Stimulated activated CD4-positive, alpha-beta T cell treated with anti-CD3 and anti-CD28 coated beads, Interleukin-12 subunit alpha, Interleukin-12 subunit beta, amount 100 ng/mL, for 48 hours (primary cell): ENCODE measurements at places on chromosomes 1 and 21.

- no peak for DNase-seq
Observed at GRCh38 chr21:34590520-34590919, 24.4 kb downstream of the RCAN1 start.

DNA sequence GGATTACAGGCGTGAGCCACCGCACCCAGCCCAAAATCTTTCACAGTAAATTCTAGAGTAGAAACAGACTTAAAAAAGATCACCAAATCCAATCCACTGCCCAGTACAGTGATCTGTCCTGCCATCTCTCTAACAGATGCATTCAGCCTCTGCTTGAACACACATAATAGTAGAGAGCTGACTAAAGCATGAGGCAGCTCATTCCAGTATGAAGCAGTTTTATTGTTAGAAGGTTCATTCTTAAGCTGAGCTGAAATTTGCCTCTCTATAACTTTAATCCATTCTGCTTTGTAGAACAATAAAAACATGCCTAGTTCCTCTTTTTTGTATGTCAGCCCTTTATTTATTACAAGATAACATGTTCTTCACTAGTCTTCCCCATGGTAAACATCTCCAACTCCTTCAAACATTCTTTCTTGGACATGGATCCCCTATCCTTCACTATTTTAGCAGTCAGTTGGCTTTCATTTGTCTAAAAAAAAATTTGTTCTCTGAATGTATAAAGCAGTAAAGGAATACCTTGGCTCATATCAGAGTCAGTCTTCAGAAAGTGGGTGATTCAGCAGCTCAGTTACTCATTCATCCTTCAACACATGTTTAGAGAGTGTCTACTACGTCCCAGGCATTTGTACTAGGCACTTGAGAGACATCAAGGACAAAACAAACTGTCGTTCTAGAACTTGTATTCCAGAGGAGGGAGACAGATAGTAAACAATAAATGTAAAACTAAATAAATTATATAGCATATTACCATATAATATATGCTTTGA lies 10.7 kb upstream of the PTBP2 start:
- DNase-seq = no peak

- DNase-seq = no peak
Observed at GRCh38 chr1:196517193-196517592, 91.0 kb downstream of the KCNT2 start.

DNA sequence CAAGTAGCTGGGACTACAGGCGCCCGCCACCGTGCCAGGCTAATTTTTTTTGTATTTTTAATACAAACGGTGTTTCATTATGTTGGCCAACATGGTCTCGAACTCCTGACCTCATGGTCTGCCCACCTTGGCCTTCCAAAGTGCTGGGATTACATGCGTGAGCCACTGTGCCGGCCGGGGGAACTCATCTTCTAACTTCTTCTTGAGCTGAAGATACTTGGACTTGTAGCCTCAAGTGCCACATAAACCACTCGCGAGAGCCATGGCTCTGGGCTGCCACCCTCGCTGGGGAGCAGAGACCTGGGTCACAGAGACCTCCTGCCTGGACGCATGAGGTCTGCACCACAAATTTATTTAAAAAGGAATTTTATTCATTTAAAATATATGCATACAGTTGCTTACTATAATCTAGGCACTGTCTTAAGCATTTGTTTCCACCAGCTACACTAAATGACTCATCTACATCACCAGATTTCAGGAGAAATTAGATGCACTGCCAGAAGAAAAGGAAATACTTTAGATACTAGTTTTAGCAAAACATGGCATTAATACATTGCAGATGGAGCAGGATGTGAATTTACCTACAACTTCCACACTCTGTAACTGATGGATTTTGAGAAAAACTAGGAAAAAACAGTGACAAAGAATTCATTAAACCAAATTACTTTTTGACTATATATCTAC lies 29.9 kb upstream of the PUM1 start:
- DNase-seq = no peak

GRCh38 chr1:231395076-231395997 lies 26.8 kb downstream of the EGLN1 start:
- DNase-seq = no peak

GRCh38 chr1:152718238-152718637 lies 10.3 kb downstream of the LCE4A start:
- no peak for DNase-seq

DNA sequence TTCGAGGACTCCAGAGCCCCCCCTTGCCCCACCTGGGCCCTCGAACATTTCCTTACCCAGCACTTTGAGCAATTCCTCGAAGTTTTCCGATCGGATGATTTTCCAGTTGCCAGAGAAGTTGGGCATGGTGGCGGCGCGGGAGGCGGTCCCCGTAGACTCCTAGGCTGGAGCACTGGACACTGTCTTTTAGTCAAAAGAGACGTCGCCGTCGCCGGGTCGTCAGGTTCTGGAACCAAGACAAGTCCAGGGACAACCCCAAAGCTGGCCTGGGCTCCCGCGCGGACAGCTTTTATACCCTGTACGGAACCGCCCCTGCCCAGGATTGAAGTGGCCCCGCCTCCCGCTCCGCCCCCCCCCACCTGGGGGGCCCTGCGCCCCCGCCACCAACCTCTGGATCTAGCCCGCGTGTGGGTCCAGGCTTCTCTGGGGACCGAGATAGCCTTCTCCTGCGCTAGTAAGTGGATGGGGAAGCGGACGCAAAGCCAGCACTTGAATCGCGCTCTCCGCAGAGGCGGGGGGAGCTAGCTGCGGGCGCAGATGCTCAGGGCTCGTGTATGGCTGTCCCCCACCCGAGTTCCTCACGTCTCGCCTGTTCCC lies at the start of gene CRABP2:
CRABP2 (minus strand) TSS at position 263 of the 597 bp plus-strand sequence; CDS start at position 126, 137 bp downstream.
- DNase-seq = no peak

DNA sequence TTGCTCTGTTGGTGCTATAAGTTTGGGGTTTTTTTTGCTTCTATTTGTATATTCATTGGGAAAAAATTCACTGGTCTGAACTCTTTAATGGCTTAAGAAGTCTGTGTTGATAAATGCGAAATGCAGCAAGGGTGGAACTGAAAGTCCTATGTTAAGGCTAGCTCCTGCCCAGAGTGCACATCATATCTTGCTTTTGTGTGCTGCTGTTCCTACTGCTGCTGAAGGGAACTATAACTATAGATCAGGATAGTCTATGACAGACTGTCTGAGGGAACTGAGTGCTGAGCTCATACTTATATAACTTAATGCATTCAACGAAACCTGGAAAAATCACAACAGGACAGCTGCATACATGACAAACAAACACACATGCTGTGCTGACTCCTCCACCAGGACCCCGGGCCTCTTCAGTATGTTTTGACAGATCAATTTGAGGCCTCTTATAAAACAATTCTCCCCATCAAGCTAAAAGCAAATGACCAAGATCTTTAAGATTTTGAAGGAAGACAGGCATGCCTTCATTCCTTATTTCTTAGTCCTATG lies 1031.5 kb upstream of the ADGRL2 start:
- DNase-seq = no peak

- no peak for DNase-seq
Observed at GRCh38 chr1:81876901-81877733, 76.4 kb downstream of the ADGRL2 start.

- DNase-seq = no peak
Observed at GRCh38 chr1:213979751-213980586, 7.8 kb upstream of the PROX1 start.

- DNase-seq = no peak
Observed at GRCh38 chr1:15360700-15361099, 49.0 kb upstream of the EFHD2 start.

GRCh38 chr1:63366908-63367214 lies 566 bp upstream of the ALG6 start:
- DNase-seq = no peak

- DNase-seq = no peak
Observed at GRCh38 chr1:65260851-65261473, 48.4 kb upstream of the DNAJC6 start.

DNA sequence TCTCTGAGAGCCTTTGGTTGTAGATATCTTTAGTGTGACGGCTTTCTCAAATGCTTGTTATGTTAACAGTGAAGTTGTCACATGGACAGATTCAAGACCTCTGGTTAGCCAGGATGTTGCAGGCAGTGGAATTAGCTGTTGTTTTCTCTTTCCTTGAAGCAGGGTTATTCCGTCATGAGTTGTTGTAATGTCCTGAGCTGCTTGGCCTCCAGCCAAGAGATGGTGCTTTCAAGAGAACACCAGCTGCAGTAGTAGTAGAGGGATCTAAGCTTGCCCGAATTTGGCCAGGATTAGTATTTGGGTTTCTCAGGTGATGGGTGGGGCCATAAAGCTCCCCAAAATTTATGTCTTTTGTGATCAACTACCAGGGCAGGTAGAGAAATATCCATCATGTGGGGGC lies 13.4 kb downstream of the KCNE1 start:
- no peak for DNase-seq

- no peak for DNase-seq
Observed at GRCh38 chr1:107531065-107531908, 390.4 kb downstream of the NTNG1 start.

GRCh38 chr1:3713840-3714239 lies 38.4 kb upstream of the CCDC27 start:
- DNase-seq = no peak

GRCh38 chr1:12012560-12013316 lies 6.6 kb upstream of the MIIP start:
- DNase-seq = no peak

DNA sequence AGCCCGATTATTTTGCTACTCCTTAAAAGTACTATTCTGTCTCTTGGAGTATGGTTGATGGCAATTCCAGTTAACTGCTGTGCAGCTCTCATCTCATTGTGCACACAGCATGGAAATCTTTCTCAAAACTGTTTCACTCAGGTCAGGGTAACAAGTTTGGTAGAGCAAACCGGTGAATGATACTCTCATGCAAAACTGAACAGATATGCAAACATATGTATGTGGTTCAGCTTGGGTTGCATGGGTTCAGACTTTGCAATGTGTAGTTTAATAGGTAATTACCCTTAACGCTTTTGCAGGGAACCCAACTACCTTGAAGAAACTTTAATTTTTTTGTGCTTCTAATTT lies 2.2 kb downstream of the GADD45A start:
- no peak for DNase-seq

- DNase-seq = no peak
Observed at GRCh38 chr1:204564835-204565234, 48.6 kb downstream of the MDM4 start.

- DNase-seq = no peak
Observed at GRCh38 chr21:41168391-41169257, 664 bp downstream of the BACE2 start.

- no peak for DNase-seq
Observed at GRCh38 chr1:211623515-211623914, 44.6 kb upstream of the SLC30A1 start.

DNA sequence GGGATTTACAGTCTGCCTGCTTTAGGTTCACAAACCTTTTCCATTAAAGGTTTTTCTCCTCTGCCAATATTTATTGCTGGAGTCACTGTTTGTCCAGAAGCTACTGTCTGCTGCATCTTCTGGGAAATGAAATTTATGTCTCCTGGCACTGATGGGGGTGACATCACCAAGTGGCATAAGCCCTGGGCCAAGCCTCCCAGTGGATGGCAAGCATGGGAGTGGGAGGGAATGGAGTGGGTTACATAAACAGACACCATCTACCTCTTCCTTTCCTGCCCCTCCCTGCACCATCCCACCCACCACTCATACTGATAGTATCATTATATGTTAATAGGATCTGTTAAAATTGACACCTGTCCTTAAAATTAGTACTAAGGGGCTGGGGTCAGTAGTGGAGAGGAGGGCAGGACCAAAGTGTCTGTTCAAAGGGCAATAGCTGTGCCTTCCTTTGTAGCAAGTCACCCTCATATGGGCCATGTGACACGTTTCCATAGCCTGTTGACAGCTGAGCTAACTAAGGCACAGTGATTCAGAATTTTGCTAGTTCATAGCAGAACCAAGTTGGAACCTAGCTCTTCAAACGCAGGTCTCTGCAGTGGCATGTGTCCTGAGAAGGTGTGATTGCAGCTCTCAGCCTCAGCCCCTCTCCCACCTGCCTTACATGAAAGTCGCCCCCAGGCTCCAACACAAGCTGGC lies 71.0 kb downstream of the MAB21L3 start:
- no peak for DNase-seq

DNA sequence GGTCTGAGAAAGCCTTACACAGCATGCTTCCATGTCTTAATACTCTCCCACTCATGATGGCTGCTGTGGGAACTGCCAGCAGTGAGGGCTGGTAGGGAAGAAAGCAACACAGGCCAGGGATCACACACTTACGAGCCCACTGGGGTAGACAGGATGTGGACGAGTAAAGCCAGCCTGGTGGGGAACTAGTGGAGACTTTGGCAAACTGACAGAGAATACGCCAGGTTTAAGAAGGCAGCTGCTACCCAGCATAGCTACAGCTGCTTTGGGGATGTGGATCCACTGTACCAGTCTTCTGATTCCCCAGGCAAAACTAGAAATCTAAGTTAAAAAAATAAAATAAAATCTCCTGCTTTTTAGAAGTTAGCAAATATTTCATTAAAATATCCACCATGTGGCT lies 664.0 kb downstream of the SMYD3 start:
- DNase-seq = no peak

DNA sequence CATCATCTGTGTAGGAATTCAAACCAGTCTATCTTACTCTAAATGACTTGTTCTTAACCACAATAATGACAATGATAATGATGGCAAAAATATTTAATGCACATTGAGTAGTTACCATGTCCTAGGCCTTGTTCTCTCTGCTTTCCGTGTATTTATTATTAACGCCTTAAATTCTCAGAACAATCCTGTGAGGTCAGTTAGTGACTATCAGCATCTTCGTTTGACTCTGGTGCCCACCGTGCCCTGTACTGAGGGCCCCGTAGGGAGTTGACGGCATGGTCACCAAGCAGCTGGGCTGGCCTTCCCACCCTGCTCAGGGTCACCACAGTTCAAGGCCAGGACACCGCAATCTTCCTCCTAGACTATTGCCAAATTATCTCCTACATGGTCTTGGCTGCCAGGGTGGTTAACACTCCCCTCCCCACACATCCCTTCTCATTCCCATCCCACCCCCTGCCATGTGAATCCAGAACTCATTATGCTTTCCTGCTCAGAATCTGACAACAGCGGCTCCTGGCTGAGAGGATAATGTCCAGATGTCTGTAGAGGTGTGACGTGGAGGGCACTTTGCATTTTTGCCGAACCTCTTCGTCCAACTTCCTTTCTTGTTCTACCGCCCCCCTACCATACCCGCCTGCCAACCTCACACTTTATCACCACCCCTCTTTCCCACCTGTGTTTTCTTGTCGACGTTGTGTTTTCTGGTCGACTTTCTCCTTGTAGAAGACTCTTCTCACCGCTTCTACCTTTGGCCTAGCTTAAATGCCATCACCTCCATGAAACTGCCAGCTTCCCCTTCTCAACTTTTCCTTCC lies 33.4 kb downstream of the IGFN1 start:
- no peak for DNase-seq

GRCh38 chr1:189834813-189835212 lies 642.9 kb downstream of the BRINP3 start:
- no peak for DNase-seq

- no peak for DNase-seq
Observed at GRCh38 chr1:46822248-46822826, 23.5 kb downstream of the CYP4B1 start.
